T-cell (primary cell): ENCODE measurements at places on chromosomes 3 and 15.

DNA sequence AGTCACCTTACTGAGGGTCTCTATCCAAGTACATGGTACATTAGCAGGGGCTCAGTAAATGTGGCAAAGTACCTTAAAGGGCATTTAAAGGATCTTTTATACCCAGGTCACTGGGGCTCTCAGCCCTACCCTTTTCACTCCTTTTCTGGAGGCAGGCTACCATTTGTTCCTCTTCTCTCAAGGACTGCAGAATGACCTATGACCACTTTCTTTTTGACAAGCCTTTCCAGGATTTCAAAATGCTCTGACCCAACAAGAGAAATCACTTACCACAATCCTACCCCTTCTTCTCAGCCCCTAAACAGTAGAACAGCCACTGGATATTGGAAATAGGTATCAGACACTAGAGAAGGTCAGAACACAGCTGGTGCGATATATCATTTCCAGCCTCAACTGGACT lies 221.8 kb upstream of the TPRG1 start:
- DNase-seq, result no peak

DNA sequence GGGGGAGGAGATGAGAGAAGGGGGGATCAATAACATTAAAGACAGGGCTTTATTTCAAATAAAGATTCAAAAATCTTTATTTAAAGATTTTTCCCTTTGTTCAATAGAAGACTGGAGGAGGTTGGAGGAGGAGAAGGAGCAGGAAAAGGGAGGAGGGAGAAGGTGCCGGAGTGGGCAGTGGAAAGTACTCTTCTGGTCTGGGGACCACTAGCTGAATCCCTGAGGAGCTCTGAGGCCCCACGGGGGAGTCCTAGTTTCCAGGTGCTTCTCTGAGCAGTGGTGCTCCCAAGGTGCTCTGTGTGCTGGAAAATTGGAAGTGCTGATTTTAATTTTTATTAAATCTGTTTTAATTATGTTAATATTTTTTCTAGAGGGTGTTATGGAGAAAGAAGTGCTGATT lies 19.4 kb upstream of the SEMA4B start:
- DNase-seq, result no peak

GRCh38 chr15:66236806-66237375 lies 16.7 kb downstream of the MEGF11 start:
- DNase-seq, result no peak

- DNase-seq, result no peak
These were observed 5.8 kb downstream of the ISLR start for GRCh38 chr15:74179101-74179841.

DNA sequence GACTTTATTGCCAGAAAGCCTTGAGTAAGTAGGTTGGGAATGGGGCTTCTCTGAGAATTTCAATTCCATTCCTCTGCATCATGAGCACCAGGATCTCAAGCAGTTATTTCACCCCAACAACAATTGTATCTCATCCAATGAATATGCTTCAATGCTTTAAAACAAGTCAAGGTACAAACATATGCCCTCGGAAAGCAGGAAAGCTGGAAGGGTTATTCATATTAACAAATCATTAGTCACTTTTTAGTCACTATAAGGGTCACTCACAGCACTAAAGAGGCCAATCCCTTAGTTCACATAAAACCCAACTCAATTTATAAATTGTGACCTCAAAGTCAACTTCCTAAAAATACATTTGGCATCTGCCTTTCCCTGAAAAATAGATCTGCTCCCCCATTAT lies 16.2 kb downstream of the MB21D2 start:
- DNase-seq, result no peak

GRCh38 chr15:96966554-96966953 lies 636.1 kb downstream of the NR2F2 start:
- DNase-seq, result no peak

- peak; percentile 7 for DNase-seq
These were observed 38.7 kb downstream of the FEM1B start for GRCh38 chr15:68316061-68316804.

GRCh38 chr3:126979046-126979628 lies 3.8 kb upstream of the PLXNA1 start:
- DNase-seq, result no peak

GRCh38 chr3:3119393-3119851 lies 7.3 kb upstream of the TRNT1 start:
- no peak for DNase-seq

DNA sequence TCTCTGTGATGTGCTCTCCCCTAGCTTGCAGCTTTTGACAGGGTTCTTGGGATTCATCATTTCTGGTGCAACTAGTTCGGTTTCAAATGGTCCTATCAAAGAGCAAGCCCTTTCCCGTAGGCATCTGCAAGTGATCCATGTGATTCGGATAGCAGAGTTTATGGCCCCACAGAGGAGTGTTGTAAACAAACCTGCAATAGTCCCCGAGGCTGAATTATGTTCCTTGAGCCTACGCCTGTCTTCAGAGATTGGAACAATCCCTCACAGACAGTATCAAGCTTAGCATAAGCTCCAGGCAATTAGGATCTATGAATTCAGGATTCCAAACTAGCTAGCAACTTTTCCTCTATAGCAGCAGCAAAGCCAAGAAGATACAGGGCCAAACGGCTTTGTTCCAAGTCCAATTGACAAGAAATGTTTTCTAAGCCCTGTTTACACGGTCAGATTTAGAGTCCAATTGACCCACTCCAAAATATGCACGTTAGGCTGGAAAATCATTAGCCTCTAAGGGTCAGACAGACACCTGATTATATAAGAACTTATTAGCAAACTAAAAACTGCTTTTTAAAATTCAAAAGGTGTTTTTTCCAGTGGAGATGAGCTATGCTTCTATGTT lies 24.8 kb downstream of the LNP1 start:
- DNase-seq, result no peak

DNA sequence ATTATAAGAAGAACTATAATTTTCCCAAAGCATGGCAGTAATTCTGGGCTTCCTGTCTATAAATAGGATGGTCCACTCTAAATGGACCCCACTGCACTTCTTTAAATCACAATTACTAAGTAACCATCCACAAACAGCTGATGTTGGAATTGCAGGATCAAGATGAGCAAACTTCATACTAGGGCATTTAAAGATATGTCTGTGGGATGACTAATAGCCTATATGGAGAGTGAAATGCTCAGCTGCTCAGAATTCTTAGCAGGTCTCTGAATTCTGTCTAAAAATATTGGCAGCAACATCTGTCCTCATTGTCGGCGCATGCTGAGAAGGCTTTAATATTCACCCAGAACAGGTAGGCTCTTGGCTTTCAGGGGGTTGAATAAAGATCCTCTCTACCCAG lies 140.4 kb downstream of the SATB1 start:
- DNase-seq, result no peak
